GM06990 (cell line): ENCODE measurements at places on chromosomes 12 and 14.

DNA sequence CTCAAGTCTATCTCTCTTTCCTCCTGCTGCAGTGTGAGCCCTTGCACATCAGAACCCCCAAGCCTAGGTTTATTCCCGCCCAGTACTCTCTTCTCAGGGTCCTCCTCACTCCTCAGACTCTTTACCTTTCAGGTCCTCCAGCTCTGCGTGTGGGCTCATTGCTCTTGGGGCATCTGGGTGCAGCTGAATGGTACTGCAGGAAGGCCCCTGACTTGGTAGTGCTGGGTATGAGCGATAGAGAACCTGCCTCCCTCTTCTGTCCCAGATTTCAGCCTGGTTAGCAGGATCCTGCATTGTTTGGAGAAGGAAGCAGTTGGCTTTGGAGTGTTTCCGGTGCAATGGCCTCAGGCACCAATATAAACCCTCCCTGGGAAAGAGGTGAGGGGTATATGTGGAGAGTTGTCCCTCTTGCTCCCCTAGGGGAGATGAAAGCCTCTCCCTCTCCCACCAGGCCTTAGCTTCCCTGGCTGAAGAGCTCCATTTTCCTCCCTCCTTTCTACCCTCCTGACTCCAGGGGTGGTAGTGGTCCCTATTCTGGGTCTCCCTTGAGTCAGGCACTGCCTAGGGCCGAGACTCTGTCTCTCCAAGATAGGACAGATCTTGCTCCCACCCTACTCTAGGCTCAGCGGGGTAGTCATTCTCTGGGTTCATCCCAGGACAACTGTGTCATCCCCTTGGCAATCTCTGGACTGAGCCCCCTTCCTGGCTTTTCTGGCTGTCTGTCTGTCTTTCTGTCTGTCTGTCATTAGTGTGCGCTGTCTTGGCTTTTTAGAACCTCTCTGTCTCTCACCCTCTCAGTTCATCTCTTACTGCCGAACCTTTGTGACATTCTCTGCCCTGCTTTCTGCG lies 3.8 kb downstream of the LRP1 start:
- no peak for DNase-seq

DNA sequence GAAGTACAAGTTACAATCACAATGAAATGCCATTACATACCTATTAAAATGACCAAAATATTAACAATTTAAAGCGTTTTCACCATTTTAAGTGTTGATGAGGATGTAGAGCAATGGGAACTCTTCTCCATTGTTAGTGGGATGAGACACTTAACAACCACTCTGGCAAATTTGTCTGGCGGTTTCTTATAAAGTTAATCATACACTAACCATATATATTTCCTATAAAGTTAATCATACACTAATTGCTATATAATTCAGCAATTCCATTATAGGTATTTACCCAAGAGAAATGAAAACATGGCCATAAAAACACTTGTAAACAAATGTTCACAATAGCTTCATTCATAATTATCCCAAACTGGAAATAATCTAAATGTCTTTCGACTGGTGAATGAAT lies 35.9 kb downstream of the JKAMP start:
- DNase-seq = no peak

GRCh38 chr12:99454539-99455172 lies 192.9 kb upstream of the GARIN6 start:
- no peak for DNase-seq

GRCh38 chr12:93944911-93945310 lies 203.5 kb upstream of the PLXNC1 start:
- DNase-seq = no peak

- no peak for DNase-seq
These were observed 74.3 kb upstream of the CPM start for GRCh38 chr12:69007101-69007854.

- no peak for DNase-seq
These were observed 16.3 kb upstream of the BEGAIN start for GRCh38 chr14:100603341-100604120.

GRCh38 chr12:52798003-52798670 lies 2.2 kb upstream of the KRT3 start:
- no peak for DNase-seq

DNA sequence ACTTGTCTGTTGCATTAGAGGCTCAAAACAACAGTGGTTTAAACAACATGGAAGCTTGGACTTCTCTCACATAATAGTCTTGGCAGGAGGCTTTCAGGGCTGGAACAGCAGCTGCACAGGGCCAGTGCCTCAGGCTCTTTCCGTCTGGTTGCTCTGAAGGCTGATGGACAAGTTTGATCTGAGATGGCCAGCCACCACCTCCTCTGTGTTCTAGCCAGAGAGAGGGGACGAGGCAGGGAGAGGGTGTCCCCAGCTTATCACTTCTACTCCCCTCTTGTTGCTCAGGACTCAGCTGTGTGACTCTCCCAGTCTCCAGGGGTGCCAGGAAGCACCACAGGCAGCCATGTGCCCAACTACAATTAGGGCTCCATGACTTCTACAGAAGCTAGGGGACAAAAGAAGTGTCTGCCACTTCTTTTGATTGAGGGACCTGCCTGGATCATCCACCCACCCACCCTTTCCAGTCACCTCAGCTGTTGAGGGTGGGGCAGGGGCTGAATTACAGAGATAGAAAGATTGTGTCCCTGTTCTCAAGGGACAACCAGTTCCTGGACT lies 46.6 kb downstream of the SMIM41 start:
- DNase-seq = no peak

- no peak for DNase-seq
These were observed 157.4 kb upstream of the FOXG1 start for GRCh38 chr14:28608851-28609828.

DNA sequence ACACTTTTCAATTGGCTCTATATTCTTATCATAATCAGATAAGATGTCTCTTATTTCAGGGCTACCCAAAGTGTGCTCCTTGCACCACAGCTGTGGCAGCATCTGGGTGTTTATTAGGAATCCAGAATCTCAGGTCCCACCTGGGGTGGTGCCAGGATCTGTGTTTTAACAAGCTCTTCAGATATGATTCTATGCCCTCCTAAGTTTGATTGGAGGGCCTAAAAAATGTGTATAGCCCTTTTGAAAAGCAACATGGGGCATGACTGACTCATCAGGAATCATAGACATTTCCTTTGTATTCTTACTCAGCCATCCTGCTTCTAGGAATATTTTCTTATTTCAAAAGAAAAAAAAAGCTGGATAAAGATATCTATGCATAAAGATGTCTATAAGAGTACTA lies 103.1 kb downstream of the HELB start:
- DNase-seq = no peak

GRCh38 chr14:52068615-52069306 lies at the start of gene NID2:
Gene NID2 (minus strand): TSS chr14:52069059. CDS start chr14:52068994, 65 bp downstream.
- peak; percentile 12 for DNase-seq

DNA sequence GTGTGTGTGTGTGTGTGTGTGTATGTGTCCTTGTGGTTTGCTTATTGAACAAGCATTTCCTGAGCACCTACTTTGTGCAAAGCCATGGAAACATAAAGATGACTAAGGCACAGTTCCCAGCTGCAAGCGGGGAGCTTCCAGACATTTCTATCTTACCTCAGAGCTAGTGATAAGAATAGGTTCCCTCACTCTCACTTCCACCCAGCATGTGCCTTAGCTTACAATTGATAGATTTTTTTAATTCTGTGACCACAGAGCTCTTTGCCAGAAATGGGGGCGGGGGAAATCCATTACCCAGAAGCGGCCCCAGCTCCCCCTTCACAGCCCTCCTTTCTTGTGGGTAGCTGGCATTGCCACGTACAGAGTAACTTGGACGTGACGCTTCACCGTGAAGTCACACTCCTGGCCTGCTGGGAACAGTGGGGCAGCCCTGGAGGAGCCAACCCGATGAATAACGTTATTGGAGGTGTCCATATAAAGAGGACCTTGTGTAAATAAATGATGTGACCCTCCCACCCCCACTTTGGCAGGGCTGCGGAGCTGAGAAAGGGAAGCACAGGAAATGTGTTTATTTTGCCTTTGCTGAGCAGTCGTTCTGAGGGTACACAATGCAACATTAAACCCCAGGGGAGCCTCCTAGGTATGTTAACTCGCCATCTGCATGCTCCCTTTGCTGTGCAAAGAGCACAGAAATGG lies 238.9 kb downstream of the CHST11 start:
- peak; percentile 63 for DNase-seq

DNA sequence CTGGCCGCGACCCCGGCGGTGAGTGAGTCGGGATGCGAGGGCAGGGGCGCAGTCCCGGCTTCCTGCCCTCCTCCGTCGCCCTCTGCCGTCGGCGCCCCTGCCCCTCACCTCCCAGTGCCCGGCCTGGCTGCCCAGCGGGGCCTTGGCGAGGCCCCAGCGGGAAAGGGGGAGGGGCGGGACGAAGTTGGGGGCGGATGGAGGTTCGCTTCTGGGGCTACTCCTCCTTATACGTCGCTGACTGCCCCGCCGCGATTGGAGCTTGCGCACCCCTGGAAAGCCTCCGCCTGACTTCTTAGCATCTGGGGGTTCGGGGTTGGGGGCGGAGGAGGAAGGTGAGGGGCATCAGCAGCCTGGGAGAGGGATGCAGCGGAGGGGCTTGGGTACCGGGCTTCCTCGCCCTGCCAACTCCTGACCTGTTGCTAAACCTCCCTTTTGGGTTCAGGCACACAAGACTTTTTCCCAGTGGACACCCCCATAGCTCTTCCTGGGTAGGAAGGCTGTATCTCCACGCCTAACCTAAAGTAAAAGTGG lies 406 bp downstream of the TMEM263 start:
- DNase-seq = no peak

- no peak for DNase-seq
These were observed 129.5 kb downstream of the DAAM1 start for GRCh38 chr14:59317798-59318505.

GRCh38 chr12:25480145-25480544 lies 72.9 kb downstream of the LMNTD1 start:
- no peak for DNase-seq

DNA sequence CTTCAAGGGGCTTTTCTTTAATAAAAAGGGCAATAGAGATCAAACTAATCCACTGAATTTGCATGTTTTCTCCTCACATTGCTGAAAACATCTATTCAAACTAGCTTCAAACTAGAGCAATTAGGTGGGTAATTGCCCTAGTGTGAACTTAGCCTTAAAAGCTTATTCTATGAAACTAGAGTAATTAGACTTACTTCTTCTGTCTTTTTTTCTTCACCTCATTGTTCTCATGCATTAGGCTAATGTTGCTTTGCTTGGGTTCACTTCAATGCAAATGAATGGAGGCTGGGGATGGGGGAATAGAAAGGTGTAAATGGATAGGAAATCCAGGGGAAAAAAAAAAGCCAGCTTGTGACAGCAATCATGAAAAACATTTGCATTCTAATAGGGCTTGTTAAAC lies 414.8 kb upstream of the LMO3 start:
- no peak for DNase-seq

- no peak for DNase-seq
These were observed 106.4 kb downstream of the EFCAB11 start for GRCh38 chr14:89848165-89848564.

- DNase-seq = no peak
These were observed 1.3 kb upstream of the TMEM233 start for GRCh38 chr12:119592232-119592631.
